ENCODE measurements at places on chromosomes 5 and 9. TPM values are rescaled to one million over a fixed set of nuclear protein-coding genes. Genes with fewer than 3 reads are reported as not detected.

Gene N4BP3
- total RNA-seq, result 0.07 TPM

- DNase-seq, result no peak
These were observed 90.5 kb downstream of the RASEF start for GRCh38 chr9:82972446-82972845.

DNA sequence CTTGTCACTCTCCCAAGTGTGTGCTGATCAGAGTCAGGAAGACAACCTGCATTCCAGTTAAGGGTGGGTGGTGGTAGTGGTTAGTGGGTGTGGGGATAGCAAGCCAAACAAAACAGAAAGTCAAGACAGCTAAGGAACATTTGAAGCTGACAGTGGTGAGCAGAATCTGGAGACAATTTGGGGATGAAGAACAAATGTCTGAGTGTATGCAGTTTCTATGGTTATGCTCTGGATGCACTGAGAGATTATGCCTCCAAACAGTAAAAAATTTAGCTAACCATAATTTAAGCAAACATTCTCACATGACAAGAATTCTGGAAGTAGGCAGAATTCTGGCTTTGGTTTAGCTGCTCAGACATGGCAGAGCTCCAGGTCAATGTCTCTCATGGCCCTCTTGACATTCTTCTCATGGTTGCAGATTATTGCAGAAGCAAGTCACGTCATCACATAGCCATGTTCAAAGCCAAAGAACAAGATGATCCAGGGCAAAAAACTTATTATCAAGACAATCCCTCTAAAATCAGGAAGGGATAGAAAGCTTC, 148.7 kb downstream of the LURAP1L start:
- DNase-seq, result no peak

GRCh38 chr5:177474846-177475562, 1.6 kb upstream of the DBN1 start:
- no peak for DNase-seq

- DNase-seq, result no peak
These were observed 130.9 kb upstream of the TMEM161B start for GRCh38 chr5:88399561-88399960.
